ENCODE measurements at places on chromosomes 2 and 18.

DNA sequence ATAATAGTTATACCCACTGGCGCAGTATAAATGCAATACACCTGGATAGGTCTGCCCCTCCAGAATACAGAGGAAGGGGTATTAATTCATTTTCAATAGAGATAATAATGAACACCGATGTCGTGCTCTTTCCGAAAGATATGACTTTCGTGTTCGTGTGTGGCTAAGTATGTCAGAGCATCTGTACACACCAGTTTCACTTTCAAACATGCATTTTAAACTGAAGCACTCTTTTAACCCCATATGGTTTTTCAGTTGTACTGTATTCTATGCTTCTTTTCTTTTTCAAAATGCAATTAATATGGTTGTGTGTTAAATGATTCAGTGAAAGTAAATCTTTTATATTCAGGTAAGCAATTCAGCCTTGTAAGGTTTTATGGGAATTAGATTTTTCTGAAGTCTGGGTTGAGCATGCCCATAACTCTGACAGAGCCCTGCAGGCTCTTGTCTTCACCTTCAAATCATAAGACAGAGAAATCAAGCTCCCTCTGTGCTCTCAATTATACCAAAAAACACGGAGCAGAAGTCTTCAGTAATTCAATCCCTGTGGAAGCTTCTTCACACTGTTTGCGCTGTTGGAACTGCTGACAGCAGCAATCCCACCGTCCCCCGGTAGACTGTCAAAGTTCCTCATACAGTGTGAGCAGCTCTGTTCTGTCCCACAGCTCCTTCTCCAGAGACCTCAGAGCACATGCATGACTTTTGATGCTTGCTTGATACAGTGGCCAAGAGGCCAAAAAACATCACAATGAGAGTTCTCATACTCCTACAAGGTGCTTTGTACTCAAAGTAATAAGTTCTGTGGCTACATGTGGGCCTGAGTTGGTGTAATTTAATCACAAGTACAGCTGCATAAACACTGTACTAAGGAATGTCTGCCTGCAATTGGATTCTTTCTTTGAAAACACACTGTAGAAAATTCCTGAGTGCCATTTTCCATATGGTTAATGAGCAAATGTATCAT lies 186.8 kb downstream of the ZNF521 start:
- no peak for DNase-seq

DNA sequence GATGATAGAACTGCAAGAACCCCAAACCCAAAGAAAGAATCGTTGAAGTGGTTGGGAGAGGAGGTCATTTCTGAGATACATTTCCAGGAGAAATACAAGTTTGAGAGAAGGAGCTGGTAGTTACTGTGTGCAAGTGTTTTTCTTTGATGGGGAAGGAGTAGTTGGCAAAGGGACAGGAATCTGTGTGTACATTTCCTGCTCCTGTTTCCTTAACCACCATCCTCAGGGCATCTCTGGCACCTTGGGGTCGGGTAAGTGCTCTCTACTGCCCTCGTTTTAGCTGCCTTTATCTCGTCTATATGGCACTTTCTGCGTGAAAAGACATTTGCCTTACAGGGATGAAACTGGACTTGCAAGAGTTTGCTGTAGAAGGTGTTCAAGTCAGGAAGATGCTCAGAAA lies 27.3 kb downstream of the CDC42EP3 start:
- no peak for DNase-seq

- DNase-seq: no peak
These were observed 66.3 kb downstream of the PARD6G start for GRCh38 chr18:80180778-80181564.

- no peak for DNase-seq
These were observed 90.5 kb downstream of the TMEM185B start for GRCh38 chr2:120132691-120133090.

DNA sequence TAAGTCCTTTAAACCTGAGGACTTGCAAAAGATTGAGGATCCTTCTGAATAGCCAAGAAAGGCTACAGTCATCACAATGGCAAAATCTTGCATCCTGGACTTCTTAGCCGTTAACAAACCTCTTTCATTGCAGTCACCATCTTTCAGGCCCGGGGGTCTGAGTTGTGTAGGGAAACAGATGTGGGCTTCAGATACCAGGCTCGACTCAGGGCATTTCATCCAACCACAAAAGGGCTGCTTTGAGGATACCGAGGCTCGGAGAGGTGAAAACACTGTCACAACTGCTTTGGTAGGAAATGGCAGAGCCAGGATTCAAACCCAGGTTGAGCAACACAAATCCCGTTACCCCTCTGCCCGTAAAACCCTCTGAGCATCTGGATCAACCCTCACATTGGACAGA lies 147.4 kb downstream of the TFCP2L1 start:
- no peak for DNase-seq

- no peak for DNase-seq
These were observed 29.3 kb downstream of the CYP26B1 start for GRCh38 chr2:72118386-72118785.

GRCh38 chr18:8121101-8121500 lies 488.1 kb upstream of the RAB12 start:
- no peak for DNase-seq

DNA sequence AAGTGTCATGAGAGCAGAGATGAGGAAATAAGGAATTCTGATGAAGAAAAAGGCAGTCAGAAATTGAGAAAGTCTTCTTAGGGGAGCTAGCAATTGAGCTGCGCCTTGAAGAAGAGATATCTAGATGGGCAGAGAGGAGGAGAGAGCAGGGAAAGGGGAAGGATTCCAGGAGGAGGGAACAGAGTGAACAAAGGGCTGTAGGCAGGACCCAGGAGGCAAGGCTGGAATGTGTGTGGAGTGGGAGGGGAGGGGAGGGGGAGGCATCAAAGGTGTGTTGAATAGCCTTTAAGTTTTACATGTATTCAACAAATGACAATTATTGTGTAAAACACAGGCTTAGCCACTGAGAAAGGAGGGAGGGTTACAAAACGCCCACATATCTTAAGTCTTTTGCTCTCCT lies 164.5 kb downstream of the TDRD15 start:
- no peak for DNase-seq

- DNase-seq: no peak
These were observed 287.9 kb upstream of the EPAS1 start for GRCh38 chr2:46009315-46009714.

DNA sequence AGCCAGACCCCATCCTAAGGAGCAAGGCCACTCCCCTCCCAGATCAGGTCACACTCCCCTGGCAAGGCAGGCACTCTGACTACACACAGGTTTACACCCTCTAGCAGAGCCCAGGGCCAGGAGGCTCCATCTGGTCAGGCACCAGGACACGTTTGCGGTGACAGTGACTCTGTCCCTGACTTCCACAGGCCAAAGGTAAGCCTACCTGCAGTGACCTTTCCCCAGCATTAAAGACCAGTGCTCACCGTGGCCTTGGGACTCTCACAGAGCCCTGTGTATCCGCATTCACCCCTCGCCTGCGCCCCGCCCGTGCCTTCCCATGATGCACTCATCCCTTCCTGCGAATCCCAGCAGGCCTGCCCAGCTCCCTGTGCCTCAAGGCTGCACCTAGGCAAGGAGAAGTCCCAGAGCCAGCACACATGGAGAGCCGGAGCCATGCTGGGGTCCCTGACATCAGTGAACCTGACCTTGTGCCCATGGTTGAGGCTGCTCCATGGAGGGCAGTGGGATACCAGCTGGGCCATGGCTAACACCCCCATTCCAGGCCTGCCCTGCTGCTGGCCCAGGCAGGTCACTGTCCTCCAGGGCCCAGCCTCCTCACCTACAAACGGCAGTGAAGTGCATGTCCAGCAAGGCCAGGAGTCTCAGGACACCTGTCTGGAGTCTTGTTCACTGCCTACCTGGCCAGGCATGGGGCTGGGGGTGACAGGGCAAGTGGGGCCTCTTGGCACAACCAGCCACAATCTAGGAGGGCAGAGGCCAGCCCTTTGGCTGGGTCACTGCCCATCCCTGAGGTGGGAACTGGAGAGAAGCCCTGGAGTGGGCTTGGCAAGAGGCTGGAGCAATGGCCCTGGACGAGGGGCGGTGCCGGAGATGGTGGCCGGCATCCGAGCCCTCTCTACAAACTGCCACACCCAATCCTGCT lies 3.0 kb downstream of the NEURL3 start:
- no peak for DNase-seq

- no peak for DNase-seq
These were observed 12.6 kb upstream of the CHN1 start for GRCh38 chr2:175017618-175018414.

- no peak for DNase-seq
These were observed 169.7 kb downstream of the HAUS1 start for GRCh38 chr18:46273861-46274260.

GRCh38 chr2:42029171-42029570 lies 18.6 kb upstream of the PKDCC start:
- no peak for DNase-seq

GRCh38 chr2:232839411-232840079 lies 30.5 kb upstream of the SNORC start:
- no peak for DNase-seq

- no peak for DNase-seq
These were observed 298.0 kb downstream of the ZNF407 start for GRCh38 chr18:74895686-74896085.
